H1 (cell line): ENCODE measurements at places on chromosomes 5 and 9. TPM values are rescaled to one million over a fixed set of nuclear protein-coding genes. Genes with fewer than 3 reads are reported as not detected.

NUTM2G gene
- 0.25 TPM in 1 of 2 replicates, not detected in the other for total RNA-seq

CCL28 gene
- total RNA-seq = not detected in 2 replicates

GABRP gene
- 3.7 and 3.9 TPM in 2 replicates for total RNA-seq

PLPPR1 gene
- 1.2 and 1.4 TPM in 2 replicates for total RNA-seq

C5orf52 gene
- total RNA-seq = not detected in 2 replicates
